ENCODE measurements at places on chromosomes 11 and 22.

- DNase-seq: no peak
These were observed 4.4 kb downstream of the CST6 start for GRCh38 chr11:66015936-66016792.

DNA sequence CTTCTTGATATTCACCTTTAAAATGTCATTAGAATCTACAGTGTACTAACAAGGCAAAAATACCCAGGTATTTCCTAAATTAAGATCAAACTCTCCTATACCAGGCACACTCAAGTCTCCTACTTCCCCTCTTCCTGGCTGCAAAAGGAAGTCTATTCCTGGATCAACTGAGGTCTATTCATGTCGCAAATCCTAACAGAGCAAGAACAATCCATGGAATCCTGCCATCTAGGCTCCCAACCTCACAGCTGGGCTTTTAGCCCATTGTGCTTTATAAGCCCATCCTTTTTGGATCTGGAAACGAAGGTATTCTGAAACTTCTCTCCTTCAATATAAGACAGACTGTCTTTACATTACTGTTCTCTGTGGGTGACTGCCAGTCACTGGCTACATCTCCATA is 161.8 kb downstream of the SOX6 start:
- DNase-seq: no peak

GRCh38 chr11:27227736-27228135 is 135.3 kb downstream of the CCDC34 start:
- no peak for DNase-seq

- DNase-seq: no peak
These were observed 63.4 kb downstream of the NAT10 start for GRCh38 chr11:34168642-34169420.

DNA sequence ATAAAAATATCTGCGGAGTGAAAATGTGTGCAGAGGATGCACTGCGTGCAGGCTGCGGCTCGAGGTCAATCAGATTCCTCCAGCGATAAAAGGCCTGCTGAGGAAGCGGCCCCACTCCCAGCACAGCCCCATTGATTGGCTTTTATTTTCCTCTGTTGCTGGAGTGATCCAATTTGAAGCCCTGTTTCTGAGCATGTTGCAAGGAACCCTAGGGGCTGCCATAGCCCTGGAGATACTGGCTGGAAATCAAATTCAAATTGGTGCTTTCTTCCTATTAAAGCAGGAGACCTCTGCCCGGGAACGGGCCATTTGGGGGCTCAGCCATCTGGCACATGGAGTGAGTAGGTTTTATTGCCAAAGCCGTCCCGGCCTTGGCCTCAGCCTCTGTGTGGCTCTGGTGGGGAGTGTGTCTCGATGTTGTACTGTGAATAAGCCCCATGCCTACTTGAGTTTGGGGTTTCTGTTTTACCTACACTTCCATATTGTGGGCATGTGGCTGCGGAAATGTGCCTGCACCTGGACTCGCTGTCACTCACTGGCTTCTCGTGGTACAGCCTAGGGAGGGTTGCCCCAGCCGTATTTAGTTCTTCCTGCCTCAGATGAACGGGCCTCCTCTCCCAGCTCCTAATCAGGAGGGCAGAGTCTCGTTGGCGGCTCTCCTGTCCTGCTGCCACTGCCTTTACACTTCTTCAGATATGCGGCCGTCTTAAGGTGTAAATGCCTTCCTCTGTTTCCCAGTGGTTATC is 25.6 kb downstream of the PARVB start:
- DNase-seq: no peak
